ENCODE measurements at places on chromosomes 7 and 10.

DNA sequence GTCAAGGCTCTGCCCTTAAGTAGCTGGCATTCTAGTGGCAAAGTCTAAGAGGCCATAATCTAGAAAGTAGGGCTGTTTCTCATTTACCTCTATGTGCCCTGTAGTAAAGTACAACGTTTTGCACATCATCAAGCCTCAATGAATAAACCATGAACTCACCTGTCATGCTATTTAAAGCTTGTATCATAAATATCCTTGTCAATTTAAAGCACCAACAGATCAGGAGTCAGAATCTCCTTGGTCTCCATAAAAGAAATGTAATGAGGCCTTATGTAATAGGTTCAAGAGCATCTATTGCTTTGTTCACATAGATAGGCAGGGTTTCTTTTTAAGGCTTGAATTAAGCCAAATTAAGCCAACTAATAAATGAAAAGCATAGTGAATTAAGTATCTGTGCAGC, 181.9 kb downstream of the KMT2E start:
- DNase-seq: no peak

- no peak for DNase-seq
Measured at GRCh38 chr7:86972072-86972471, 87.4 kb downstream of the ELAPOR2 start.

- no peak for DNase-seq
Measured at GRCh38 chr10:11856678-11857077, 33.5 kb downstream of the PROSER2 start.

- no peak for DNase-seq
Measured at GRCh38 chr10:15473396-15473767, 102.3 kb upstream of the FAM171A1 start.

- no peak for DNase-seq
Measured at GRCh38 chr10:126671402-126671975, 996 bp upstream of the C10orf90 start.

GRCh38 chr10:6514844-6515780, 65.0 kb downstream of the PRKCQ start:
- DNase-seq: no peak

GRCh38 chr7:105878746-105879605, 2.6 kb upstream of the ATXN7L1 start:
- no peak for DNase-seq

DNA sequence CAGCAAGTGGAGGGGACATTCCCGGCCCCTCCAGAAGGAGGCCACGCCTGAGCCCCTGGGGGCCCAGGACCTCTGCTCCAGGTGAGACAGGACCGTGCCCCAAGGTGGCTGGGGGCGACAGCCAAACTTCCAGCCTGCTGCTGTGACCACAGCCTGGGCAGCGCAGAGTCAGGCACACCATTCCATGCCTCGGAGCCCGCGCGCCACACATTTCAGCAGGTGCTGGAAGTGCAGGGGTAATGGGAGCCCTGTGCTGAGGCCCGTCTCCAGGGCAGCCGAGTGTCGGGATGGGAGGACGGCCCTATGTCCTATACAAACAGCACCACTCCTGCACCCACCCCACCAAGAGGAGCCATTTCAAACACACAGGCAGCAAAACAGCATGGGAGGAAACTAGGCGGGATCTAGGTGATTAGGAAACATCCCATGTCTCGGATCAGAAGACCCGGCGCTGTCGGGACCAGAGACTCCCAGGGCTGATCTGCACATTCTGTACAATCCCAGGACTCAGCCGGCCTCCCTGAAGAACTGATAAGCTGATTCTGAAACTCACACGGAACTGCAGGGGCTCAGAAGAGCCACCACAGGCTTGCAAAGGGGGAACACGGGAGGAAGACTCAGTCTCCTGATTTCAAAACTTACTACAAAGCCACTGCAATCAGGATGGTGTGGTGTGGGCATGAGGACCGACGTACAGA, 272.3 kb downstream of the ELFN1 start:
- DNase-seq: no peak

GRCh38 chr10:74598891-74599566, 227.4 kb upstream of the KAT6B start:
- DNase-seq: no peak

- no peak for DNase-seq
Measured at GRCh38 chr7:80781146-80781545, 137.7 kb downstream of the SEMA3C start.

GRCh38 chr10:76871697-76872295, 765.8 kb downstream of the KCNMA1 start:
- no peak for DNase-seq

- DNase-seq: peak; percentile 72
Measured at GRCh38 chr7:128940494-128941322, 3.0 kb downstream of the IRF5 start.

DNA sequence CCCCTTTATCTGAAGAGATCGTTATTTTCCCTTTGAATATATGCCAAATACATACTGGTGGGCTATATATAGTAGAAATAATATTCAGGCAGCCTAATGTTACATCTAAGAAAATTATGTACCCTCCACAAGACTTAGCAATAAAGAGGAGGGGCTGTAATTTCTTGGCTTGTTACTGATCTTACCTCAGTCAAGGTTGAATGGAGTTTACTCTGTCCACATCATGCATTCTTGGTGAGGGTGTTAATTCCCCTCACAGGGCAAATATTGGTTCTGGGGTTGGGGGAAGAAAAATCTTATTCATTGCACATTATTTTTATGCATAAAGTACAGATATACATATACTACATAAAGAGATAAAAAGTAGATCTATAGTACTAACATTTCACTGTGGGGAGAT, 145.8 kb upstream of the ANK3 start:
- no peak for DNase-seq

DNA sequence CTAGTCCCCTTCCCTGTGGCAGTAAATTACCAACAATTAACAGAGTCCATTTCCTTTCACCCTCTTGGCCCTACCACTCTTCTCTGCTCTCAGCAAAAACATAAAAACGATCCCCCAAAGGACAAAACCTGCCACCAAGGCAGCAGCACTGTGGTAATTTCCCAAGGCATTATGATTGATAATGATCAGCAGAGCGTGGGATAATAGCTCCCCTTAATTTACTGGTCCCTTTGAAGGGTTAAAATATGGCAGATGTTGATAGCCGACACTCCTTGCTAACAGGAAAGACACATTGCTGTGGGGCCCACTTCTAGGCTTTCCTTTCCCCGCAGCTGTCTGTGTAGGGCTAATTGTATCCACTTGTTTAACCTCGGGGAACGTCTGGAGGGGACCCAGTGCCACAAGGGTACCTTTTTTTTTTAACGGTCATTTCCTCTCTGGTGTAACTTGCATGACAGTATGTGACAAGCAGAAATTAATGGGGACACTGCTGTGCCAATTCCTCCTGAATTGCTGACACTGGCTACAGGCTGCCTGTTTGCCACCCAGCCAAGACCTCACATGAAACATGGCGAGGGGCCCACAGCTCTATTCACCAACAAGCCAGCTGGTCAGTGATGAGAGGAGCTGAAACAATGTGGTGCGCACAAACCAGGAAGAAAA, 81.3 kb downstream of the CDK6 start:
- DNase-seq: no peak

GRCh38 chr7:137882261-137882668, 35.5 kb upstream of the DGKI start:
- no peak for DNase-seq

DNA sequence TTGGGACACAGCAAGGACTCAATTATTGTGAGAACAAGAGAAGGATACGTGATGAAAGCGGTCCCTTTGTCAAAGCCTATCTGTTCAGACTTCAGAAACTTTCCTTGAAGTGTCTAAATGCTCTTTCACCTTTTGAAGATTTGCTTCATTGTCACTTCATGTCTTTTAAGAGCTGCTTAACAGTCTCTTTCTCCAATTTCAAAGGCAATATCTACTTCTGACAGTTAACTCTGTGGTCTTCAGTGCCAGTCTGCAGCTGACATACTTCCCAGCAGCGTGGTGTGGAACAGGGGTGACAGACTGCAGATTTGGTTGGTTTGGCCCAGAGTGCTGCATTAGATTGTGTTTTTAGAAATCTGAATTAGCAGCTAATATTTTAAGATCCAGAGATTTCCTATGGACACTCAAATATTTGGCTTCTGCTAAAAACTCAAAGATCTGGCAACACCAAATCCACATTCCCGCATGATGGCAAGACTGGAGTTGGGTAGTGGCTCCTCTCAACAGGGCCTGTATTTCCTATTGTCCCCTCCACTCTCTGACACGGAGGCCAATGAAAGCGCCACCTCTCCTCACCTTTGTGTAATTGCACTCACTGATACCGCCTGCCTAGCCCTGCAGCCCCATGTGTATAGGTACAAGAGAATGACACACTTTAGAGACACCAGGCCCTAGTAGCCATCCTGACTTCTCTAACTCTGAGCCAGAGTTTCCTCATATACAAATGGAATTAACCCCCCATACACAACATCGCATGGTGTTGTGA, 11.5 kb downstream of the SCRN1 start:
- DNase-seq: no peak

DNA sequence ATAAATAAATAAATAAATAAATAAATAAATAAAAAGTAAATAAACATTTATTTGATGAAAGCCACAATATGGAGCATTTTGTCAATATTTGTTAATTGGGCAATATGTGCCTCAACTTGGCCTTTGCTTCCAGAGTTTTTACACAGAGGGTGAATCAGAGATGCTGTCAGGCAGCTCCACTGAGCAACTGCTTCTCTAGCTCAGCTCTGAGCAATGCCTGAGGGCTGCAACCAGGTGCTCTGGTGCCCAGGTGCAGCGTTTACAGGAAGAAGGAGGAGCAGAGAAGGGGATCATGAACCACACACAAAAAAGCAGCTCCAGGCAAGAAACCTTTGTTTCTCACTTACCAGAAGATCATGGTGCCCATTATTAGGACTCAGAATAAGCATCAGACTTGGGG, 876.2 kb upstream of the AUTS2 start:
- no peak for DNase-seq

- no peak for DNase-seq
Measured at GRCh38 chr10:104066945-104067344, 18.7 kb downstream of the COL17A1 start.

GRCh38 chr10:51308116-51308515, 233.8 kb downstream of the PRKG1 start:
- DNase-seq: no peak

- no peak for DNase-seq
Measured at GRCh38 chr7:79523436-79523835, 70.0 kb upstream of the MAGI2 start.

DNA sequence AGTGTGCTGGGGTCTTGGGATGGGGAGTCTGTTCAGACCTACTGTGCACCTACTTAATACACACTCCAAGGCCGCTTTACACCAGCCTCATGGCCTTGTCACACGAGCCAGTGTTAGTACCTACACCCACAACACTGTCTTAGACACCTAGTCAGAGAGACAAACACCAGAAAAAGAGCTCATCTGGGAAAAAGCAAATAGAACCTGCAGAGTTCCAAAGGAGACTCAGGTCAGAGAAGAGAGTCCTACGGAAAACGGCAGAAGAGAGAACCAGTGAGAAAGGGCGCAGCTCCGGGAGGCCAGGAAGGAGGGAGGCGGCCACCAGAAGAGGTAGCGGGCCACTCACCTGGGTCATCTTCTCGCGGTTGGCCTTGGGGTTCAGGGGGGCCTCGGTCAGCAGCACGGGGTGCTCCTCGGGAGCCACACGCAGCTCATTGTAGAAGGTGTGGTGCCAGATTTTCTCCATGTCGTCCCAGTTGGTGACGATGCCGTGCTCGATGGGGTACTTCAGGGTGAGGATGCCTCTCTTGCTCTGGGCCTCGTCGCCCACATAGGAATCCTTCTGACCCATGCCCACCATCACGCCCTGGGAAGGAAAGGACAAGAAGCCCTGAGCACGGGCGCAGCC, 105.3 kb upstream of the TNRC18 start:
- no peak for DNase-seq

GRCh38 chr10:123622381-123622780, 43.8 kb upstream of the GPR26 start:
- DNase-seq: no peak

GRCh38 chr10:44991571-44991970, 9.2 kb upstream of the ZNF22 start:
- DNase-seq: no peak

DNA sequence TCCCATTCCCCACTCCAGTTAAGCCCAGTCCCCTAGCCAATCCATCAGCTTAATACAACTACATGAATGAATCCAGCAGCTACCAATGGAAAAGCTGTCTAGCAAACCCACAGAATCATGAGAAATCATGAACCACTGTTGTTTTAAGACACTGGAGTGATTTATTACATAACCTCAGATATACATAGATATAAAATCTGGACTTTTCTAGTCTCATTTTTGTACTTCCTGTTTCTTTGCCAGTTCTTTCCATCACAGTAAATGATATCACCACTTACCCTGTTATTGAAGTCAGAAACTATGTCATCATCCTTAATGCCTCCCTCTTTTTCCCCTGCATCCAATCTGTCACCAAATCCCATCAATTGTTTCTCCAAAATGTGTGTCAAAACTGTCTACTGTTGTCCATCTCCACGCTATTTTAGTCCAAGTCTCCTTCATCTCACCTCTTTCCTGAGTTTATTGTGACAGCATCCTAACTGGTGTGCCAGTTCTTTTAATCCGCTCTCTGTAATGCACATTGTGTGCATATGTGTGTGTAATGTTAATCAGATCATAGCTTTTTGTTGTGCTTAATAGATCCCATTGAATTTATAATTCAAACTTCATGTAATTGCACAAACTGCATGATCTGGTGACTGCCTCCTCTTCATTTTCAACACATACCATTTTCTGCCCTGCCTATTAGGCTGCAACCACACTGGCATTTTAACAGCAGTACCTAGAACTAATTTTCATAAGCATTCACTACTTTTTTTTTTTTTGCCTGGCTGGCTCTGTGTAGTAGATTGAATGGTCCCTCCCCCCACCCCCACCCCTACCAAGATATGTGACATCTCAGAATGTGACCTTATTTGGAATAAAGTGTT, 56.0 kb downstream of the MKLN1 start:
- DNase-seq: no peak

GRCh38 chr7:120404042-120404441, 131.1 kb downstream of the KCND2 start:
- DNase-seq: no peak

- no peak for DNase-seq
Measured at GRCh38 chr10:2791774-2792443, 275.4 kb upstream of the PFKP start.

- DNase-seq: no peak
Measured at GRCh38 chr7:116560021-116560970, 35.5 kb downstream of the CAV1 start.

DNA sequence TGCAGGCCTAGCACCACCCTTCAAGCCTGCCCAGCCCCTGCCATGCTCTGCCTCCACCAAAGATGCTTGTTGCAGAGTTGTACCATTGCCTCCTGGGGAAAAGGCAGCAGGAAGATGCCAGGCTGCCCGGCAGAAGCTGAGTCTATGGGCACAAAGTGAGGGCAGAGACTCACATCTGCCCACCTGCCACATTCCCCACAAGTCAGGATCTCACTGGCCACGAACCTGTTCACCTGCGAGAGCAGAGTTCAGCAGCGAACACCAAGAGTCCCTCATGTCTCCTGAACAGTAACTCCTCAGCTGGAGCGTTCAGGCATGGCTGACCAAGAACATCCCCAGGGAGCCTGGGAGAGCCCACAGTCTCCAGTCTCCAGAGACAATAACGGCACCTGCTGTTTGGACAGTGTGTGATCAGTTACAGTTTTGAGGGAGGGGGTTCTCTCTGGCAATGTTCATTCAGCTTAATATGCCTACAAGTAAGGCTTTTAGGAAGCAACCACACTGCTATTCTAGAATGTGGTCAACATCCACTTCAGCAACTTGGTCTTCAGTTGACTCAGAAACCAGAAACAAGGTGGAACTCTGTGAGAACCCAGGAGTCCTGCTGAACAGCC, 78.5 kb downstream of the GRID1 start:
- DNase-seq: peak; percentile 46
